ENCODE measurements at places on chromosomes 7 and 10.

DNA sequence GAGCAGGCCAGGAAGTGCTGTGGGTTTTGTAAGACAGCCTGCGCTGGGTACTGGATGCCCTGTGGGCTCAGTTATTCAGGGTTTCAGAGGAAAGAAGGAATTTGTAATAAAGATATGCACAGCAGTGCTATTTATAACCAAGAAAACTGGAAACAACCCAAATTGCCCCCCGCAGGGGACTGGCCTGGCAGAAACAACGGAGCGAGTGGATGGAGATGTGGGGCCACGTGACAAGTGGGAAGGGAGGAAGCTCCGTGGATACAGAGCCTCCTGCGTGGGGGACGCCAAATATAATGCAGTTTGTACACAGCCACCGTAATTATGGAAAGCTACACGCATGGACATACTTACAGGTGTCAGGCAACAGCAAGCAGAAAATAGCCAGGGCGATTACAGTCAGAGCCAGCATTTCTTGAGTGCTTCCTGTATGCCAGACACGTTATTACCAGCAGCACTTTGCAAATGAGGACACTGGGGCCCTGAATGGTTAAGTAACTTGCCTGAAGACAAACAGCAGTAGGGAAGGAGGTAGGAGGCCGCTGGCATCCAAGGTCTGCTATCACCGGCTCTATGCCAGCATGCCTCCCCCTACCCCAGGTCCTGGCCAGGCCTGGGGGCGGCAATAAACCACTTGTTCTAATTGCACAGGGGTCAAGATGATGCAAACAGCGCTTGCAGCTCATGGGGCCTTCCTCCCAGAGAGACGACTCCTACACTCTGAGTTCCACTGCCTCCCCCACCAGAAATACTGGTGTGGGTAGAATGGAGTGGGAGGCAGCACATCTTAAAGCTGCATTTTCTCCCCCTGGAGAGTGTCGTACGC, 8.7 kb upstream of the CAMK2B start:
- no peak for DNase-seq

DNA sequence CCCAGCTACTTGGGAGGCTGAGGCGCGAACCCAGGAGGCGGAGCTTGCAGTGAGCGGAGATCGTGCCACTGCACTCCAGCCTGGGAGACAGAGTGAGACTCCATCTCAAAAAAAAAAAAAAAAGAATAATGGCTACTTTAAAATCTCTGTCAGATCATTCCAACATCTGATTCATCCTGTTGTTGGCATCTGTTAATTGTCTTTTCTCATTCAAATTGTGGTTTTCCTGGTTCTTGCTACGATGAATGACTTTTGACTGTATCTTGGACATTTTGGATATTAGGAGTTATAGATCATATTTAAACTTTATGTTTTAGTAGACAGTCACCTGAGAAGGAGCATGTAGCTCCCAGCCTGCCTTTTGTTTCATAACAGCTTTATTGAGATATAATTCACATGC, 8.5 kb downstream of the TPST1 start:
- DNase-seq: no peak

GRCh38 chr7:98779800-98780587, 89.8 kb downstream of the TMEM130 start:
- DNase-seq: no peak

GRCh38 chr10:106566873-106567272, 597.6 kb downstream of the SORCS1 start:
- DNase-seq: no peak

GRCh38 chr7:120303105-120303504, 30.1 kb downstream of the KCND2 start:
- no peak for DNase-seq

GRCh38 chr10:31808258-31809218, 120.1 kb downstream of the ARHGAP12 start:
- DNase-seq: peak; percentile 34

DNA sequence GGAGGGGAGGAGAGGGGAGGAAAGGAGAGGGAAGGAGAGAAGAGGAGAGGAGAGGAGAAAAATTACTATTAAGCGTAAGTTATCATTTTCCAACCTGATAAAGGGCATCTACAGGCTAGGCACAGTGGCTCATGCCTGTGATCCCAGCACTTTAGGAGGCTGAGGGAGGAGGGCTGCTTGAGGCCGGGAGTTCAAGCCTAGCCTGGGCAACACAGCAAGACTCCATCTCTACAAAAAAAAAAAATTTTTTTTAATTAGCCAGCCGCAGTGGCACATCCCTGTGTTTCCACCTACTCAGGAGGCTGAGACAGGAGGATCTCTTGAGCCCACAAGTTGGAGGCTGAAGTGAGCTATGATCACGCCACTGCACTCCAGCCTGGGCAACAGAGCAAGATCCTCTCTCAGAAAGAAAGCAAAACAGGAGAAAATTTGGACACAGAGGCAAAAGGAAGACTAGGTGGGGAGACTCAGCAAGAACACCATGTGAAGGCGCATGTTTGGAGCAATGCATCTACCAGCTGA, 35.2 kb upstream of the GTF2I start:
- no peak for DNase-seq

DNA sequence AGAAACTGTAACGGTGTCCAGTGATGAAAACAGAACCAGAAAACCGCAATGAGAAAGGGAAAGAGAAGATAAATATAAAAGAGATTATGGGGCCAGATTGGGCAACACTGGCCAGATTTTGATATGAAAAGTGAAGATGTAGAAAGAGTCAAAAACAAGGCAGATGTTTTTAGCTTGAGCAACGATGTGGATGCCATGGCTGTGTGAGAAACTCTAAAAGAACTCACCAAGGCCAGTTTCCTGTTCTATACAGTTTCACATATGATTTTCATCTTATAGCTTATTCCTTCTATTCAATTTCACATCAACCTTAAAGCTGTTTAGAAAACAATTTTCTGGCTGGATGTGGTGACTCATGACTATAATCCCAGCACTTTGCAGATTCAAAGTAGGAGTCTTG, 36.3 kb downstream of the CSTF2T start:
- no peak for DNase-seq

DNA sequence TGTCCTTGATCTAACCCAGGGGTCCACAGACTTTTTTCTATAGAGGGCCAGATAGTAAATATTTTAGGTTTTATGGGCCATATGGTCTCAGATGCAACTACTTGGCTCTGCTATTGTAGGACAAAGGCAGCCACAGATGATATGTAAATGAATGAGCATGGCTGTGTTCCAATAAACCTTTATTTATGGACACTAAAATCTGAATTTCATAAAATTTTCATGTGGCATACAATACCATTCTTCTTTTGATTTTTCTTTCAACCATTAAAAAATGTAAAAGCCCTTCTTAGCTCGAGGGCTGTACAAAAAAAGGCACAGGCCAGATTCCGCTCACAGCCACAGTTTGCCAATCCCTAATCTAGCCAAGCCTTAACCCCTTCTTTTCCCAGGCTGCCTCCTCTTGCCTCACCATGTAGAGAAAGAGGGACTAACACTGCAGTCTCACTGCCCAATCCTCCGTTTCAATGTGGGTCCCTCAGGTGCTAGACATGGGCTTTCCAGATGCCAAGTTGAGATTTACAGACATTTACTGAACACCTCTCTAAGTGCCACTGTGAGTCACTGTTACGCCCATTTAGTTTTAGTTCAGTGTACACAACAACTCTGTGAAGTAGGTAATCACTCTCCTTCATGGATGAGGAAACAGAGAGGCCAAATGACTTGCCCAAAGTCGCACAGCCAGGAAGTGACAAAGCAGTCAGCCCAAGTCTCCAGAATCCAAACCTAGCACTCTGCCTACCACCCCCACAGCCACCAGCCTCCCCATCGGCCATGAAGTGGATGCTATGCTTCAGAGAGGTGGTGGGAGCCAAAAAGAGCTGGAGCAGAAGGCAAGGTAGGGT, 132.6 kb upstream of the PDLIM1 start:
- DNase-seq: no peak

GRCh38 chr7:155162422-155162821, 92.3 kb downstream of the HTR5A start:
- no peak for DNase-seq

- DNase-seq: no peak
These were observed 112.8 kb upstream of the PDCD4 start for GRCh38 chr10:110758898-110759297.

- no peak for DNase-seq
These were observed 353 bp downstream of the EPHB6 start for GRCh38 chr7:142855114-142855743.

- no peak for DNase-seq
These were observed 3.1 kb upstream of the SLC18A3 start for GRCh38 chr10:49606981-49607535.

- DNase-seq: peak; percentile 61
These were observed at the start of gene ZNF467 for GRCh38 chr7:149773446-149774236. Gene ZNF467 (minus strand): TSS chr7:149773588. CDS start chr7:149771032, 2,556 bp downstream.

GRCh38 chr7:149552799-149553198, 55.2 kb upstream of the ZNF746 start:
- DNase-seq: no peak

- DNase-seq: no peak
These were observed 64.8 kb upstream of the MEOX2 start for GRCh38 chr7:15751191-15751701.

GRCh38 chr10:49353026-49353894, 42.6 kb downstream of the DRGX start:
- no peak for DNase-seq

DNA sequence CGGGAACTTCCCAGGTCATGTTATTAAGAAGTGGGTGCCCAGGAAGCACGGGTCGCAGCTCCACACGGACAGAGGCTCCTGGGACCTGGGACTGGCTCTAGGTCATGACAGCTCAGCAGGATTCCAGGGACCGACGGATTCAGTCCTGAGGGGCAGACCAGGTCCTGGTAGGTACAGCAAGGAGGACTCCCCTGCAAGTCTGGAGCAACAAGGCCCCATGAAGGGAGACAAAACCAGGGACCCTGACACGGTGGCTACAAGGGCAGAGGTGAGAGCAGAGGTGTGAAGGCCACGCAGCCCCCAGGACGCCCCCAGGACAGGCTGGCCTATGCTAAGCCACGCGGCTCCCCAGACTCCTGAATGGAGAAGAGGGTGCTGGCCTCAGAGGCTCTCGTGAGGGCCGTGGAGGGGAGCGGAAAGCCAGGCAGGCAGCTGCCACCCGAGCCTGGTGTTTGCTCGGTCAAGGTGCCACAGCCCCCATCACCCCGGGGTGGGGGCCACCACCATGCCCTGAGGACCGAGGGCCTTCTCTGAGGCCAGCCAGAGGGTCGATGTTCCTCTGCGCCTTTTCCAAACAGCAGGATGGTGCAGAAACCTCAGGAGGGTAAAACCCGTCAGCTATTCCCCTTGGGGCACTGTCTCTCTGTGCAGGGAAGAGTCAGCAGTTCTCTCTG, 348.9 kb downstream of the PTPRN2 start:
- DNase-seq: no peak

GRCh38 chr7:146805082-146805481, 688.5 kb downstream of the CNTNAP2 start:
- no peak for DNase-seq

DNA sequence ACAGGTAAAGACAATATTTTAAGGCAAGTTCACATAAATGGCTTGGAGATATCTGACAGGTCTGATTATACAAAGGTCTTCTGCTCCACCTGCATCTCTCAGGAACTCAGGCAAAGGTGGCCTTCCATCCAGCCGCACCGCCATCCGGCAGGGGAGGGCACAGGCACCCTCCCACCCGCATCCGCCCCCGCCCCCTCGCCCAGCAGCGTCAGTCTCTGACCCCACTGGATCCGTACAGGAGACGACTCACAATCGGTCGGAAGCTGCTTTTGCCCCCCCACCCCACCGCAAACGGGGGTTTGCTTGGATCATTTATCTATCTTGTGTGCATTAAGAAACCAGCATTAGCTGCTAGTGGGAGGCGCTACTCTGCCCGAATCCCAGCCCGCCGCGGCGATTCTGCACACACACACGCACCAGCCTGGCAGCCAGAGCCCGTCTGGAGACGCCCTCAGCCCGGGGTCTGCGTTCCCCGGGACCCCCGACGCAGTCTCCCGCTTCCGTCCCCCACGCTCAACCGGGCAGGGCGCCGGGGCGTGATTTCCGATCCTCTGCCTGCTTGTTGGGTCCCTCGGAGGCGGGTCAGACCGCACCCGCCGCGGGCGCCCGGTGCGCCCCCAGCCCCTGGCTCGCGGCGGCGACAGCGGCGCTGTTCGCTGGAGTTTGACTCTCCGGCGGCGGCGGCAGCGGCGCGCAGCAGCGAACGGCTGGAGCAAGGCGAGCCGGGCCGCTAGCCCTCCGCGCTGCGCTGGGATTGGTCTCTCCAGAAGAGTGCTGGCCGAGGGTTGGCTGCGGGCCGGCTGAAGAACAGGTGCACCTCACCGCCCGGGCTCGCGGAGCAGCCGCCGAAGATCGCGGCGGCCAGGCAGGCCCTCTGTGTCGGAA, 820 bp upstream of the NRG3 start:
- no peak for DNase-seq

GRCh38 chr10:101826852-101827434, 8.7 kb upstream of the OGA start:
- no peak for DNase-seq

- DNase-seq: no peak
These were observed 285.1 kb downstream of the REEP3 start for GRCh38 chr10:63806330-63806729.

DNA sequence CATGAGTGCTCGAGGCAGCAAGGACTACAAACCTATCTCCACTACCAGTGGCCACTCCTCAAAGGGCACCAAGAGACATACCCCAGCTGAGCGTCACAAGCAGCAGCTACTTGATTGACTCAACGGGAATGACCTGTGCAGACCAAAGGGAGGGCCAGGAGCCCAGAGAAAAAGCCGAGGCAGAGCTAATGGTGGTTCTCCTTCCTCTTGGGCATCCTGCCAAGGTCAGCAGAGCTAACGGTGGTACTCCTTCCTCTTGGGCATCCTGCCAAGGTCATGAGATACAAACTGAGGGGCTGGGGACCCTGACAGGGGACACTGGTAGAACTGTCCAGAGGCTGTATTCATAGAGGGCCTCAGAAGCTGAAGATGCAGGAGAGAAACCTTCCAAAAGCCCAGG, 60.4 kb downstream of the FAM53B start:
- DNase-seq: no peak

GRCh38 chr10:73926152-73926764, 15.3 kb downstream of the PLAU start:
- DNase-seq: no peak

- no peak for DNase-seq
These were observed 425.0 kb downstream of the GPAM start for GRCh38 chr10:111758593-111758992.

DNA sequence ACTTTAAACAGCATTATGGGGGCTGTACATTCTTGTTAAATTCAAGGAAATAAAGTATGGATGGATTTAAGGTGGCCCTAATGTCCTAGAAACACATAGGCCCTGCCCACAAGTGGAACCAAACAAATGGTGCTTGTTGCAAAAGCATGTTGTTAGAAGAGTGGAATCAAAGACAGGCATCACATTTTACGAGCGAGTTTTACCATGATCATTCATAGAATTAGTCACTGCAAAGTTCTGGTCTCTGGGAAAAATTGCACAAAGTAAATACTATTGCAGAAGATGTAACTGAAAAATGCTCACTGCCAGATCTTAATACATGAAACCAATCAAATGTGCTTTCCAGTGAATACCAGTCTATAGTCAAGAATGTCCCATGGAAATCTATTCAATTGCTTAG, 677.1 kb downstream of the PARD3 start:
- no peak for DNase-seq

- DNase-seq: no peak
These were observed 194.1 kb downstream of the EMX2 start for GRCh38 chr10:117736655-117737054.

- no peak for DNase-seq
These were observed 948.8 kb downstream of the GRM8 start for GRCh38 chr7:126303926-126304325.

- no peak for DNase-seq
These were observed 130.4 kb downstream of the SMURF1 start for GRCh38 chr7:99013266-99014112.

- DNase-seq: no peak
These were observed 80.4 kb downstream of the SHH start for GRCh38 chr7:155731871-155732270.

All from NCI-H1436 (cell line).